Stimulated activated CD4-positive, alpha-beta T cell treated with anti-CD3 and anti-CD28 coated beads, Interleukin-1b, Interleukin-23, amount 100 ng/mL, for 4 hours (primary cell): ENCODE measurements at places on chromosomes 2 and 18.

DNA sequence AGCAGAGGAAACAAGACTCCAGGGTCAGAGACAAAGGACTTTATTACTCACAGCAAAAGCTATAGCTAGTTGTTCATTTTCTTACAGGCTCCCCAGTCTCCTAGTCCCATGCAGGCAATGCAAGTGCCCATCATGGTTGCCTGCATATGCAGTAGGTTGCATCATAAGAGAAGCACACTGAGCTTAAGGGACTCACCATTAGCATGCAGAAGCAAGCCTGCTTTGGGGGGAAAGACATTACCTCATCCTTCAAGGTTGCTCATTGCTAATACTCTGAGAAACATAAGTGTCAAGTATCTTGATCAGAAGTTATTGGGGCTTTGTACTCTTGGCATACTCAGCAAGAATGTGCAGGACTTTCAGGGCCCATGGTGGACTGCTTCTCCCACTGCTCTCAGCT lies 114.6 kb upstream of the CCDC68 start:
- DNase-seq = no peak

DNA sequence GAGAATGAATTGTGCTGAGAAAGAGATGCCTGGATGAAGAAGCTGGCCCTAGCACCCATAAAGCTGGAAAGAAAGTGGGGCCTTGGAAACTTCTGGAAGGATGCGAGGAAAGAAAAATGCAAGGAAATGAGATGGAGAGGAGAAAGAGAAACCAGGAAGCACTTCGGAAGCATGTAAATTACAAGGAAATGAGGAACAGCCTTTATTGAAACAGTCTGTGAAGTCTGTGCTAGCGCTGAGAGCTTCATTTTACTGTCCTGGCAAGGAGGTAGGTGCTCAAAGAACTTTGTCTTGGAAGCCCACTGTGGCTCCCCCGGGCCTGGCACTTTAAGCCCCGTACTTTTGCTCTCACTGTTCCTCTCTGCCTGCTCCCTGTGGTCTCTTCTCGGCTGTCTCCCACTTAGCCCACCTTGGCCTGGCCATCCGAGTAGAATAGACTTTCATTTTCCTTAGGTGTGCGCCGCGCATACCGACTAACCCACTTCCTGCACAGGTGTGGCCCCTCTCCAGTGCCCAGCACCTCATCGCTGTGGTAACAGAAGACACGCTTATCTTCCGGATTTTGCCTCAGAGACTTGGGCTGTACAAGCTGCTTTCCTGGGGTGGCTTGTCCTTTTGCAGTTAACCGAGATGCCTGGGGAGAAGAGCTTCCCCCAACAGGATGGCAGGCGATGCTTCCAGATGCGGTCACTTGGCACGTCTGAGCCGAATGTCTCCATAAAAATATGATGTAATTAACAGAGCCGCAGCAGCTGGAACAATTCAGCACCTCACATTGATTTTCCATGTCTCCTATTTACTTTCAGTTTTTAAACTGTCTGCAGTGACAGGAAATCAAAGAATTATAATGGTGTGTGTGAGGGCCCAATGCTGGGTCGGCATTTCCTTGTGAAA lies 199.6 kb downstream of the HRH4 start:
- DNase-seq = no peak

GRCh38 chr2:219758907-219759680 lies 131.7 kb downstream of the SLC4A3 start:
- DNase-seq = no peak

DNA sequence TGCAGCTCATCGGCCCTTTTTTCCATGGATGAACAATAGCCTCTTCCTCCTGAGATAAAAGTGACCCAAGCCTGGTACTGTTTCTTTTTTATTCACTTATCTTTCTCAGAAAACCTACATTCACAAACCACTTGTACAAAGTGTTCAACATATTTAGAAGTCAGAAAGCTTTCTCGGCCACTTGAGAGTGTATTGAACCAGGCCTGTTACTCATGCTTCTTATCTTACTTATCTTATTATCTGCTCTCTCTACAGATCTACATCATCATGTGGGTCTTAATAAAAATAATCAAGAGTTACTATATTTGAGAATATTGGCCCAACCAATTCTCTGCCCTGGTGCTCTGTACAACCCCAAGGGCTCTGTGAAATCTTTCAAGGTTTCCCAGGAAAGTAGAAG lies 242.1 kb downstream of the MREG start:
- DNase-seq = no peak

GRCh38 chr2:177161741-177162460 lies 50.7 kb upstream of the HNRNPA3 start:
- DNase-seq = no peak

DNA sequence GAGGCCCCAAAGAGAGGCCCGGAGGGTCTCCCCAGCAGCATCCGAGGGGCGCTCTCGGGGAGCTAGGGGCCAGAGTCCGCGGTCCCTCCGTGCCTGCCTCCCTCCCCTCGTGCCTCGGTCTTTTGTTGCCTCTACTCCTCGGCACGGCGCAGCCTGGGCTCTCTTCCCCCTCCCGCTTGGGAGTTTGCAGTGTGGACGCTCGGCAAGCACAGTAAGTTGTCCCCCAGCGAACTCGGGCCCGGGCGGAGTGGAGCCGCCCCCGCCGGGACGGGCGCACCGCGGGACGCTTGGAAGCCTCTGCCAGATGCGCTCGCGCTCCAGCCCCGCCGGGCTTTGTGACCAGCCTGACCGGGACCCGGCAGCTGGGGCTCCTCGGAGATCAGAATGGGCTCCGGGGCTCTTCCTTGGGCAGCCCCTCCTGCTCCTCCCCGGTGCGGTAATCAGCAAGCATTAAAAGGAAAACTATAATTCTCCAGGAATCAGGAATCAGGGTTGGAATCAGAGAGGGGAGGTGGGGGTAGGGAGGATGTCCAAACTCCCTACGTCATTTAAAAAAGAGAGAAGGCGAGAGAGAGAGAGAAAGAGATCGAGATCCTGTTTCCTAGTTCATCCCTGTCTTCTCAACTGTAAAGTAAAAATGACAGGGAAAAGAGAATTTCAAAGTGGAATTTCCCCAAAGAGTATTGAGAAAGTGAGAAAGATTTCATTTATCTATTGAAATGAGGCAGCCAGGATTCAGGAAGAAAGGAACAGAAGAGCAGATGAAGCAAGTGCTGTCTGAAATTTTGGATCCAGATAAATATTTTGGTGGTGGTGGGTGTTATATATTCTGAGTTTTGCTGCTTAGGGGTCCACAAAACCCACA lies 786 bp upstream of the TMEM200C start:
- DNase-seq = no peak

DNA sequence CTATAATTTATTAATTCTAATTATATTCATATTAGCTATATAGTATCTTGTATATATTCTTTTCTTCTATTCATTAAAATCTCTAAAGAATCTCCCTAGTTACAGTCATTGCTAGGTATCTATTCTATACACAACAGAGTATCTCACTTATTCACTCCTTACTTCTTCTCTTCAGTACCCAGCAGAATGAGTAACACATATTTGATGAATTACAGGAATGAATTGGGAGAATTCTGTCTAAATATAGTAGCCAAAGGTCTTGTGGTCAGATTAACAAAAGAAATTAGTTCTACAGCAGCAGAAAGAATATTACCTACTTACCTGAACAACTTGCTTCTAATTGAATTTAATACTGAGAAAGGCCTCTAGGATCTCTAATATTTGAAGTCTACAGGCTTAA lies 758.0 kb upstream of the ZEB2 start:
- DNase-seq = no peak

DNA sequence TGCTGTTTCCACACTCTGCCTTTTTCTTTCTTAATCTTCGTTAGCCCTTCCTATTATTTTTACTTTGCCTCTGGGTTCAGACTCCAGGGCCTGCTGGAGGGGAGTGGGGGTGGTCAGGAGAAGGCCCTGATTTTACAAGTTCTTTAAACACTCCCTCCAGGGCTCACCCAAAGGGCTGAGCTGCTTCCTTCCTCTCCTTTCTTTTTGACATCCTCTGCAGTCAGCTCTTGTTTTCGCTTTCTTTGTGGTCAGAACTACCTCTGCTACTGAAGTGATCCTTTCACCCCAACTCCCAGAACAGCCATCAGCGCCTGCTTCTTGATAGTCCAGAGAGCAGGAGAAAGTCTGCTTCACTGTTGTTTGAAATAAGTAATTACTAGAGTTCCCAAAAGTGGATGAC lies 925.7 kb downstream of the EPHA4 start:
- no peak for DNase-seq

DNA sequence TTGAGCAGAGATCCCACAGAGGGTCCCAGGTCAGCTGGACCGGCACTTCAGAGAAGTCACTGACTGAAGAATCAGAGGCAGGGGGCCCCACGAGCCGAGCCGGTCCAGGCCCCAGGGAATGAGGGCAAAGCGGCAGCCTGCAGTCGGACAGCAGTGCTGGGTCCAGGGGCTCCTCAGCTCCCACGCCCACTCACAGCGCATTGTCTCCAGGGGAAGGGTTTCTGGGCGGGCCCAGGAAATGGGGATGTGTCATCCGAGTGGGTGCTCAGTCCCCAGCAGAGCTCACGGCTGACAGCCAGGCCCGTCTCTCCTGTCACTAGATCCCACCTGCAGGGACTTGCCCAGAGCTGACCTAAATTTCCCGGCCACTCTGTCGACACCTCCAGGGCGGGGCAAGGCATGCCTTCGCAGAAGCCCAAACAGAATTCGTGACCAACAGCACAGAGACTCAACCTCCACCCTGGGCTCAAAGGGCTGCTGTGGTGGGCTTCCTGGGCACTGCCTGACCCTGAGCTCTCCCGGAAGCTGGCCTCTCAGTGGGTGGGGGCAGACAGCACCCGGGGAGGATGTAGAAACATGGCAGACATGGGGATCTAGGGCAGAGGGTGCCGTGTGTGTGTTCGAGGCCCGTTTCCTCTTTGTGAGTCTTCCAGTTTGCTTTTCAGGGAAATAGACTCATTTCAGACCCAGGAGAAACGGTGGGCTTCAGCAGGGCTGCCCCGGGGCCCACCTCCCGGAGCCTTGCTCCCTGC lies 42.1 kb upstream of the TAF1B start:
- peak; percentile 36 for DNase-seq

DNA sequence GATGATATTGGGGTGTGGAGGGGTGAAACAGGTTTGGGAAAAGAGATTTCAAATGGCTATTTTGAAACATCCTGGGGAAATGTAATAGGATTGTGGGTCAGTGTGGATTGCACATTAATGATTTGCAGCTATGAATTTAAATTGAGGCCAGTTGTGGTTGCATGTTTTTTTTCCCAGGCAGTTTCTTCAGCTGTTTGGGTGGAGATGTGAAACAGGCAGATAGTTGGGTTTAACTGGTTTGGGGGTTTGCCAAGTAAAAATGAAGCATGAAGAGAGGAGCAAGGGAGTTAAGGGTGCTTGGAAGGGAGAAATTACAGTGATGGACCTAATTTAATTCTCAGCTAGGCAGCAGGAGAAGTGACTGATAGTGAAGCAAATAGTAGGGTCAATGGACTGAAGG lies 16.8 kb downstream of the GPD2 start:
- no peak for DNase-seq

DNA sequence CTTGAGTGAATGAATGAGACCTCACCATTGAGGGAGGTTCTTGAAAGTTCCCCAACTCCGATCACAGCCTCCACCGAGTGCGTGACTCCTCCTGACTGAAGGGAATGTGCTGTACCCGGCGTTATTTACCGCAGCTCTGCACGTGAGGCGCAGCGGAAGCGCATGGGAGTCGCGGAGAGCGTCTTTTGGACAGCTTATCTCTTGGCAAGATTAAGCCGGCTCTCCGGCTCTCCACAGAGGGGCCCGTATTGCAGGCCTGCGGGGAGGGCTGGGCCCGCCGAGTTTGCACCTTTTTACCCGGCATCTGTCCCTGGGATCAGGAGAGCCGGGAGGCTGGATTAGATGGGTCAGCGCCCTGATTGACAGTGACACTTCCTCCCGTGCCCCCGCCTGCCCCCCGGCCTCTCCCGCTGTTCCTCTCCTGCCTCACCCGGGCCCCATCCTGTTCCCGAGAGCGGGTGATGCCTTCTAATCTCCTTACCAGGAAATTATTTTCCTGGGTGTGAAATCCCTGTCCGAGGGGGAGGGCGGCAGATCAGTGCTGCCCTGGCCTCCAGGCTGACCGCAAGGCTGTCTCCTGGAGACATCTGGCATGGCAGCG lies 176.3 kb downstream of the INHBB start:
- DNase-seq = no peak

GRCh38 chr2:232319803-232320442 lies 58.6 kb upstream of the ALPP start:
- DNase-seq = no peak

GRCh38 chr2:35468245-35468644 lies 887.3 kb upstream of the CRIM1 start:
- no peak for DNase-seq

GRCh38 chr2:9975805-9976447 lies 24.4 kb downstream of the GRHL1 start:
- DNase-seq = no peak

GRCh38 chr2:179447839-179448447 lies 183.3 kb upstream of the SESTD1 start:
- DNase-seq = no peak

DNA sequence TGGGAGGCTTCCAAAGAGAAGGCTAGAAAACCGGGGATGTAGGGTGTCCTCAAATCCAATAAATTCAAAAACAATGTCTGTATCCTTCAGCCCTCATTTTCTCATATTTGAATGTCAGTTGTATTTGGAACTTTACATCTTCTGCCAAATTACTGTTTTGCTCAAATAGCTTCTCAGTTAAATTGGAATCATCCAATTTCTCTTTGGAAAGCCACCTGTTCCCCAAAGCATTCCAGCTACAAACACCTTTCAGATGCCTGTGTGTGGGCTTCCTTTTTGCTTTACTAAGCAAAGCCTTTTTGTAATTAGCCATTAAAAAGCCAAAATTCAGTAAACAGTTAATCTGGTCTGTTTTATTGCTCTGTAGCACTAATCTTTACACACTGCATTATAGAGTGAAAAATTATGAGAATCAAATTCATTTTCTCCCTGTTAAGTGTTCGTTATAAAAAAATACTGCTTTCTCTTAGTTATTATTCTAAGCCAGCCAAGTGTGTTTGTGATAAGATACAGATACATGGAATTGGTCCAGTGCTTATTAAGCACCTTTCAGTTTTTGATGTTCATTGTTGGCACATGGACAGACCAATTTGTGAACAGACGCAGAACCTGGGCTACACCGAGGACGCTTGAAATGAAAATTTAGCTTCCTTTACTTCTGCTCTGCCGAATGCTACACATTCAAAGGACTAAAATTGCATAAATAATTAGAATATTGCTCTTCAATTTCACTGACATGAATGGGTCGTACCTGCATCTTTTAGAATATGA lies 151.6 kb downstream of the RTN4 start:
- DNase-seq = no peak

DNA sequence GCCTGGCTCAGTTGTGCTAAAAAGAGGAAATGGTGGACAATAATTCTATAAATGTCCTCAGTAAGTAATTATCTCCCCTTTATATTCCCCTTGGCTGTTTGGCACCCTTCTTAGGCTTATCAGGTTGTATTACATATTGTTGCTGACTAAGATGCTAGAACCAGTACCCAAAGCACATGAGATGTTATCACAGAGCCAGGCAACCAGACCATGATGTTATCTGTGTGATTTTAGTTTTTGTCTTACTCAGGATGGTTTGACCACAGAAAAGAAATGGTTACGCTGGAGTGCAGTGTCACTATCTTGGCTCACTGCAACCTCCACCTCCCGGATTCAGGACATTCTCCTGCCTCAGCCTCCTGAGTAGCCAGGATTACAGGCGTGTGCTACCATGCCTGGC lies 15.2 kb downstream of the R3HDM1 start:
- DNase-seq = no peak

- no peak for DNase-seq
These were observed 39.1 kb downstream of the CALCRL start for GRCh38 chr2:187408926-187409325.

- DNase-seq = no peak
These were observed 519.3 kb upstream of the HNMT start for GRCh38 chr2:137444970-137445369.

GRCh38 chr18:44682201-44682870 lies 1.6 kb downstream of the SETBP1 start:
- DNase-seq = no peak
